ENCODE measurements at places on chromosomes 7 and 10.

GRCh38 chr7:134701272-134701671, 54.6 kb downstream of the BPGM start:
- no peak for DNase-seq

DNA sequence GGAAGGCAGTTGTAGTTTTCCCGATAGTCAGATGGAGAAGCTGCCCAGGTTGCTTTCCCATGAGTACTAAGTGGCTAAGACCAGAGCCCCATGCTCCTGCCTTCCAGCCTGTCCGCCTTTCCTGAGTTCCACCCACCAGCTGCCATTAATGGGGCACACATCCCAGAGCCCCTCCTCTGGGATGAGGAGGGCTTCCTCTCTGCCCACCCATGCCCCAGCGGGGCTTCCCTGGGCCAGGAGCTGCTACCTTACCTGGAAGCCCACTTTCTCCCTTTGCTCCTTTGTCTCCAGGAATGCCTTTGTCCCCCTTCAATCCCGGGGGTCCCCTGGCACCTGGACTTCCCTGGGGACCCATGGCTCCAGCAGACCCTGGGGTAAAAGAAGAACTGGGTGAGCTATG, 7.8 kb downstream of the SFTPD start:
- DNase-seq = no peak

- DNase-seq = peak; percentile 87
Observed at GRCh38 chr7:73717991-73718405, 1.5 kb downstream of the STX1A start.

- DNase-seq = no peak
Observed at GRCh38 chr7:13262929-13263530, 575.6 kb downstream of the ARL4A start.

GRCh38 chr7:37344886-37345579, 103.6 kb downstream of the ELMO1 start:
- no peak for DNase-seq

- peak; percentile 86 for DNase-seq
Observed at GRCh38 chr10:132446661-132447445, 49.9 kb downstream of the PWWP2B start.

DNA sequence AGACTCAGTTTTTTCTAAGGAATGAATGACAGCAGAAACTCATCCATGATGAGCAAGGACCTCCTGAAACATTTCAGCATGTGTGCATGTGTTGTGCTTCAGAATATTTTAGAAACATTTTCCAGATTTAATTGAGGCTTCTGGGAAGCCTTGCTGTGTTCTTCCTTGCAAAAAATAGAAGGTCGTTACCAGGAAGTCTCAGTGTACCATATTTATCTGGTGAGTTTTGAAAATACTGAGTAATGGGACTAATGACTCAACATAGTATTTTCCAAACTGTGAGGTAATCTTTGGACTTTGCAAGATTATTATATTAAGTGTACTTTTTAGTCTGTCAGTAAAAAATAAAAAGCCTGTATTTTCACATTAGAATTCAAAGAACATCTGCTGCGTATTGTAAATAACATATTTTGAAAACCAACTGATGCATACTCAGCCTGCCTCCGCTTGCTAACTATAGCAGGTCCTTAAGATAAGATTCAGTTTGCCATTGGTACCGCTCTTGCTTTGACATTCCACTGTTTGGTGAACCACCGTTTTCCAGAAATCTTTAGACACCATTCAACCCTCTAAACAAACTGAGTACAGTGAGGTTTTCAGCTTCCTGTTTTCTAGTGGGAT, 739.6 kb upstream of the GALNT17 start:
- DNase-seq = no peak

DNA sequence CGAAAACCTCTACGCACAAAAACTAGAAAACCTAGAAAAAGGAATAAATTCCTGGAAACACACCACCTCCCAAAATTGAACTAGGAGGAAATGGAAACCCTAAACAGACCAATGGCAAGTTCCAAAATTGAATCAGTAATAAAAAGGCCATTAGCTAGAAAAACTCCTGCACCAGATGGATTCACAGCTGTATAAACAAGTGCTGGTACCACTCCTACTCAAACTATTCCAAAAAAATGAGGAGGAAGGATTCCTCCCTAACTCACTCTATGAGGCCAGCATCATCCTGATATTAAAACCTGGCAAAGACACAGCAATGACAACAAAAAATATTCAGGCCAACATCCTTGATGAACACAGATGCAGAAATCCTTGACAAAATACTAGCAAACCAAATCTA, 228.2 kb downstream of the CHRM2 start:
- no peak for DNase-seq

GRCh38 chr10:84331091-84331490, 2.7 kb downstream of the CCSER2 start:
- no peak for DNase-seq

DNA sequence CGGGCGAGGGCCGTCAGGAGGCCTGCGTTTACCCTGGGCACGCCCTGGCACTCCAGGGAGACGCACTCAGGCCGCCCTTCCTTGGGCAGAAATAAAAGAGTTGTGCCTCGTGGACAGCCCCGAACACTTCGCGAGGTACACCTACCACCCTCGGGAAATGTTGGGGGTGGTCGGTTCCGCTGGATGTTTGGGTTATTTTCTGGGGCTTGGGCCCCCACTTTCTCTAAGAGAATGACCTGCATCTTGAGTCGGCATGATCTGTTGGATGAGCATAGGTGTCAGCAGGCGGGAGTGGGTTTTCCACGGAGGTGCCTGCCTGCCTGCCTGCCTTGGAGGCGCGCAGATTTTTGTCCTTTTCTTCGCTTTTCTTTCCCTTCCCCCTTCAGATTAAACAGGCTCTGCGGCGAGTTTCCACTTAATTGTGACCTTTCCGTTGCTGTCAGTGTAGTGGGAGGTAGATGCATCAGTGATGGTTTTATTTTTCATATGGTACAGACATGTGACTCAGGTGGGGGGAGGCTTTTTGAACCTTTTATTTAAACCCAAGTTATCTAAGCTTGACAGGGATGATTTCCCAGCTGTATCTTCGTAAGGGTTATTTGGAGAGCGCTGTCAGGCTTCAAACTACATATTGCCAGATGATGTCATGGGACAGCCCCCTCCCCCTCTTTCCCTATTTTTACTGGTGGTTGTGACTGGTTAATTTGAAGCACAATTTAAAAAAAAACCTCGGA, 661 bp downstream of the HECTD2 start:
- peak; percentile 37 for DNase-seq
